Hippocampal formation (tissue), 2 donors: ENCODE measurements at places on chromosomes 7 and 10.

GRCh38 chr10:2366264-2366931 is 629.1 kb upstream of the ADARB2 start:
- no peak for DNase-seq

- DNase-seq, result no peak
Observed at GRCh38 chr7:82677493-82677892, 233.9 kb upstream of the CACNA2D1 start.

DNA sequence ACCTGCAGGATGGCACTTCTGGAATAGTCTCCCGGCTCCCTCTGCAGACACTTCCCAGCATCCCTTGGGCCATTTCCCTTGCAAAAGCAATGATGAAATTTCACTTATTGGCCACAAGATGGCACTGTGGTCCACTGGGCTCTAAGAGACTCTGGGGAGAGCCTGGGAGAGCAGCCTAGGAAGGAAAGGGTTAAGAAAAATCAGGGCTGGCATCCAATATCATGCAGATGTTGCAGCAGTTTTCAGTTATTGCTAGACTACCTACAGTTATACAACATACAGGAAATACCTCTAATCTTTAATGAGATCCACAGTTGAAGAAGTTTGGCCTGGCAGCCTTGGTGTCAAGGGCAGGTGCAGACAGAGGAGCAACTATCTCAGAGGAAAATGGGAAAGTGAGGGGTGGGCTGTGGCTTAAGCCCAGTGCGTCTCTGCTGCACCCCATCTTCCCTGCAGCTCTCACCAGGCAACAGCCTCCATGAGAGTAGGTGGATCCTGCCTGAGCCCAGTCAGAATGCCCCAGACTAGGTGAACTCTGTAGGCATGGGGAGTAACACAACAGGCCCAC is 100.2 kb upstream of the PRSS58 start:
- peak; percentile 48 for DNase-seq

DNA sequence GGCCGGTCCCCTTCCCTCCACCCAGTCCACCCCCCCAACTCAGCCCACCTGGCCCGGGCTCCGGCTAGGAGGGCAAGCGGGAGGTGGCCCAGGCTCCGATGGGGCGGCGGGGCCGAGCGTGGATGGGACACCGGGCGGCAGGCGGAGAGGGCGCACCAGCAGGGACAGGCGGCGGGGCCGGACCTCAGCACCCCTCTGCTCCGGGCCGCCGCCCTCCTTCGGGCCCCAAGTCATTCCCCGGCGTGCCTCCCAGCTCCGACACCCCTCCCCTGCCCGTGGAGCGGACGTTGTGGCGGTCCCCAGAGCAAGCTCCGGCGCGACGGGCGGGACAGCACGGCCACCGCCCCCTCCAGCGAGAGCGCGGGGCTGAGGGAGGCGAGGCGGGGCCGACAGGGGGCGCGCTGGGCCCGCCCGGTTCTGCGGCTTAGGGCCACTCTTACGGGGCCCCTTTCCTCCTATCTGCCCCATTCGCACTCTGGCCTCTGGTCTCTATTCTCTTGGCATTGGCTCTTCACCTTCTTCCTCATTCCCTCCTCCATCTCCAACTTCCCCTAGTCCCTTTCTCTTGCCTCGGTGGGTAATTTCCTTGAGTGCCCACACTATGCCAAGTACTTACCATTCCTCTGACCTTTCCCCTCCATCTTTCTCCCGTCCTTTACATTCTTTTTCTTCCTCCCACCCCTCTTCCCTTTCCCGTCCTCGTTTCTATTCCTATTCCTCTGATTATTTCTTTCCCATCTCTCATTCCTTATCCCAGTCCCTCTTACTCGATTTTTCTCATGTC is 701 bp upstream of the GBX1 start:
- no peak for DNase-seq

DNA sequence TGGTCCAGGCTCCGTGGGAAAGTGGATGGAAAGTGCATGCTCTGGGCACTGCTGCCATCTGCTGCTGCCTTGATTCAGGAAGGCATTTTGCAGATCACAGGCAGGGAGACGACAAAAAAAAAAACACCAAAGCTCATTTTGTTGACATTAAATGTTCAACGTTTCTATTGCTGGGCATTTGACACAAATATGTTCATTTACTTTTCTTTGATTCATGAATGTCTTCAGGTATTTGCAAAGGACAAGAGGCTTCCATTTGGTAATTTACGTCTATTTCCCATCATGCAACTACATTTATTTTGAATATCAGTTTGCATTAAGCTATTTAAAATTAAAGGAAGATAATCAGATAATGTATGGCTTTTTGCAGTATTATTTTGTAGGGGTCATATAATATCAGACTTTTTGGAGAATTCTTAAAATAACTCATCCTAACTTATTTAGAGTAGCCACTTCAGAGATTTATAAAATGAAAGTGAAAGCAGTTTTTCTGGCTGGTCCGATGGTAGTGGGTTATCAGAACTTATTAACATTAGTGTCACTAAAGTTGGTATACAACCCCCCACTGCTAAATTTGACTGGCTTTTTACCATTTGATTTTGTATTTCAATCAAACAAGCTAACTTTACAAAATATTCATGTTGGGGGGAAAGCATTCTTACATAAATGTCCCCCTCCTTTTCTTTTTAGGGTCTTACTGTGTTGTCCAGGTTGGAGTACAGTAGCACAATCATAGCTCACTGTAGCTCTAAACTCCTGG is 65.3 kb downstream of the PDIA4 start:
- peak; percentile 94 for DNase-seq
